ENCODE measurements at places on chromosomes 7 and 10.

GRCh38 chr10:44822349-44822748 is 88.8 kb upstream of the TMEM72 start:
- no peak for DNase-seq

DNA sequence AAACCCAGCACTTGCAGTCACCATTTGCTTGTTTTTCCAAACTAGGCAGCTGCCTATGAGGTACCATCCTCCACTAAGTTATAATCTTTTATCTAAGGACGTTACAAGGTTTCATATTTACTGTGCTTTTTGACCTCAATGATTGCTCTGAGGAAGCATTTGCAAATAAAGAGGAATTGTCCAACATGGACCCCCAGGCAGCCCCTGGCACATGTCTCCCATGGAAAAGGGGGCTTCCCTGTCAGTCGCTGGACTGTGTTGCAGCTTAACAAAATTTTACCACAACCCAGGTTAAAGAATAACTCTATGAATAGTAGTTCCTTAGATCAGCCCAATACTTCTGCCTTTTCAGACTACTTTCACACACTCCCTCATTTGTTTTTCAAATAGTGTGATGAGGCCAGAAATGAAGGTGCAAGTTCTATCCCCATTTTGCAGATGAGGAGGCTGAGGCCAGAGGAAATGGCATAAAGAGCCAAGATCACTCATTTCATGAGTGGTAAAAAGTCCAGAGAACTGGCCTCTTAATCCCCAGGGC is 52.8 kb upstream of the ZPBP start:
- DNase-seq: no peak

- no peak for DNase-seq
Observed at GRCh38 chr10:21399392-21400035, 126.0 kb downstream of the SKIDA1 start.

DNA sequence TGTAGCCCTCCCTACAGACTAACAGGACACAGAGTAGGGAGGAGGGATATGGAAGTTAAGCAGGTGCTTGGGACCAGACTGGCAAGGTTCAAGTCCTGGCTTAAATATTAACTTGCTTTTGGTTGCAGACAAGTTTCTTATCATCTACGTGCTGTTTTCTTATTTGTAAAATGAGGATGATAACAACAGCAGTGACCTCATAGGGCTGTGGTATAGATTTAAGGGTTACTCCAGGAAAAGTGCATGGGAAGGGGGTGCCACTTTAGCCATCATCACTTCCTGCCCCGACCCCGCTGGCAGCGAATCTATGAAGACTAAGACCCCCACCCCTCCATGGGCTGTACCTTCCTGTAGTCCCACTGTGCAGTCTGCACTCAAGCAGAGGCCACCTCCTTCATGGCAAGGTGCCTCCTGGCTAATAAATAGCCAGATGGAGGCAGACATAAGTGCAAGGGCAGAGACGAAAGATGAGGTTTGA is 250.2 kb downstream of the COBL start:
- DNase-seq: no peak

DNA sequence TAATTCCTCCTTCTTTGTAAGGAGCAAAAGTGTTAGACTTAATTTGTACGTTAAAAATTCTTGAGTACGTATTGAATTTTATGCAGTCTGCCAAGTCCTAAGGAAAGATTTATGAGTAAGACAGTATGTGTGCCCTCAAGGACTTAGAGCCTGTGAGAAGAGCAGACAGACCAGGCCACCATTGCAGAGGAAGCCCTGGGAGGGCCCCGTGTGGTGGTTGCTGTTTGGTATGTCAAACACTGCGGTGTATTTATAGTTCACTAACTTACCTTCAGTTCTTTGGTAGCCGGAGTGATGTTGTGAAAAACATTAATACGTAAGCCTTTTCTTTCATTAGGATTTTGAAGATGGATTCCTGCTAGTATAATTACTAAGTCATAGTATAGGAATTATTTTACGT is 82.9 kb downstream of the GALNT11 start:
- no peak for DNase-seq

DNA sequence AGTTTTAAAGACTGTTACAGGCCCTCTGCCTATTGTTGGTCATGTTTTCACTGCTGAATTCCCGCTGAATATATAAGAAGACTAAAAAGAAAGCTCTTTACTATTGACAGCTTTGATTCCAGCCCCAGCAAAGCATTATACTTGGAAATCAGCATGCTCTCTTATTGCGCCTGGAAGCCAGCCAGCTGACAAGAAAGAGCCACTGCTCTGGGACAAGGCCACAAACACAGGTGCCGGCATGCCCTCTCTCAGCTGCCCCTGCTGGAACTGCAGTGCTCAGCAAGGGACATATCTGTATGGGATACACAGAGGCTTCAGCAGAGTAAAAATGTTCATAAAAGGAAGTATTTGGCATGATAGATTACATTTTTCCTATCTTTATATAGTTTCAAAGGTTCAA is 523.9 kb downstream of the ADRA2A start:
- no peak for DNase-seq

DNA sequence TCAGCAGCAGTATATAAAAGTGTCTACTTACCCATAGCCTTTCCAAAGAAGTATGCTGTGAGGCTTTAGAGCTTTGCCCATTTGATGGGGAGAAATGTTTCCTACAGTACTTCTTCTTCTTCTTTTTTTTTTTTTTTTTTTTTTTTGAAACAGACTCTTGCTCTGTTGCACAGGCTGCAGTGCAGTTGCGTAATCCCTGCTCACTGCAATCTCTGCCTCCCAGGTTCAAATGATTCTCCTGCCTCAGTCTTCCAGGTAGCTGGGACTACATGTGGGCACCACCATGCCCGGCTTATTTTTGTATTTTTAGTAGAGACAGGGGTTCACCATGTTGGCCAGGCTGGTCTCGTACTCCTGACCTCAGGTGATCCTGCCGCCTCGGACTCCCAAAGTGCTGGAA is 101.7 kb upstream of the TMEM26 start:
- no peak for DNase-seq

DNA sequence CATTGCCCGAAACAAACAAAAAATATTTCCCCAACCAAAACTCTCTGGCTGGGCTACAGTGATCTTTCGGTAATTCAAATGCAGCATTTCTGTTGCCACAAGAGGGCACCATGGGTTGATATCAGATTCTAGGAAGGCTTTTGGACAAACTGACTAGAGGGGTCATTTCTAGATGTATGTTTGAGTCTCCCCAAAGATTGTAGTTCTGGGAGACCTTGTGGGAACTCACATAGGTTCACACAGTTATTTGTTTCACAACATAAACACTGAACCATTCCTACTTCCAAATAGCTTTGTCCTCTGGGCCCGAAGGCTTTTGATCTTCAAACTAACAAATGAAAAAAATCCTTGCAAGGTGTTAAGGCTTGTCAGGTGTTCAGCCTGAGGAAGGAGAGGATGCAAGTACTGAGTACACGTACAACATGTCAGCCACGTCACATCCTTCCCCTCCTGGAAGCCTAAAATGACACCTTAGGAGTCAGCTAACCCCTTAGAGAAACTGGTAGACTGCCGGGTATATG is 37.0 kb upstream of the IL15RA start:
- peak; percentile 44 for DNase-seq

- DNase-seq: no peak
Observed at GRCh38 chr7:20317413-20317812, 13.3 kb upstream of the ITGB8 start.

- peak; percentile 39 for DNase-seq
Observed at GRCh38 chr7:137961200-137962177, 40.4 kb downstream of the CREB3L2 start.

All from GM12891 (cell line).